ENCODE measurements at places on chromosomes 5 and 9.

DNA sequence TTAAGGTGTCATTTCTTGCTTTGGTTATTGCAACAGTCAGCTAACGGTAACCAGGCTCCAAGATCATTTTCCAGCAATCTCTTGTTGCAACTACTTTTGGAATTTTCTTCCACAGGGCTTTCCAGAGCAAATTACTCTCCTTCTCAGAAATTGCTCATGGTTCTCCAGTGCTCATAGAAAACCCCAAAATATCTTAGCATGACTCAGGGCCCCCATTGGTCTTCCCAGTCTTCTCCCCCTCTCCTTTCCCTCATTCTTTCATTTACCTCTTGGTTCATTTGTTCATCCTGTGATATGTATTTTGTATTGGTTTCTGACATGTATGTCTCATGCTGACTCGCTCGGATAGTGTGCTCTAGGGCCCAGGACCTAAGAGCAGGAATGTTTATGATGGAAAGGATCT, 35.6 kb downstream of the WWC1 start:
- no peak for DNase-seq

DNA sequence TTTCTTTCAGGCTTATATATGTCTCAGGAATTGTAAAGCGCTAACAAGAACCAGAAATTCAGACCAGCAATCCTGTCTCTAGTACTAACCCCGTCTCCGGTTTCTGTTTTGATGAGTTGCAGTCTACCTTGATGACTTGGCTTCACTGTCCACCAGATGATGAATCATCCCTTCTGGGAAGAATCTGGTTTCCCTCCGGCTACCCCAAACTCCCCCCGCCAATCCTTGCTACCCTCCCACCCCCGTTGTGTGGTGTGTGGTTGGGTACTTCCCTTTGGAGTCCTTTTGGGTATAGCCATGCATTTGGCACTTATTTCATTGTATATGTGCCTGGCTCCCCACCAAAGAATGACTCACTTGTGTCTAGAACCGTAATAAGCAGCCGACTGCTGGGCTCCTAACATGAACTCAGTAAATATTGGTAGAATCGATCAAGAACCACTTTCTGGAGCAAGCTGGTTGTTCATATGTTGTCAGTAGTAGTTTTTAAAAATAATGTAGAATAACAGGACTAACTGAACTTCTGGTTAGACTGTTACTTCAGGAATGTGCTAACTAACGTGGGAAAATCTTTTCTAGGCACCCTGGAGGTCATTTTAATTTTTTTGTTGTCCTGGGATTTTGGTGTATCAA, 8.3 kb upstream of the TGFBI start:
- DNase-seq, result no peak

DNA sequence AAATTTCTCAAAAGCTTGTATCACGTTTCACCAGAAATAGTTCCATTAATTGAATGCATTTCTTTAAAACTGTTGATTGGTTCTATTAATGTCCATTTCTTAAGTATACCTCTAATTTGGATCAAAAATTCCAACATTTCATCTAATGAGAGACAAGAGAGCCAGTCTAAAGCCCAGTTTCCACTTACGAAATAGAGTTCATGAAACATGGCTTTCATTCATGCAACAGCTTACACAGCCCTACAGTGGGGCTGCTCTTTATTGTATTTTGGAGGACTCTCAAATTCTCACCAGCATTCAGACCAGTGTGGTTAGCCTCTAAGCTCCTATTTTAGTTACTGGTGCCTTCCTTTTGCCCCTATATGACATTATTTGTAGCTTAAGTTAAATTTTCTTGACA, 566.9 kb upstream of the RGMB start:
- no peak for DNase-seq

- no peak for DNase-seq
These were observed 32.1 kb downstream of the FOXI1 start for GRCh38 chr5:170137694-170138214.

GRCh38 chr5:14879937-14880589, 8.5 kb upstream of the ANKH start:
- DNase-seq, result no peak

- no peak for DNase-seq
These were observed 23.5 kb upstream of the SSBP2 start for GRCh38 chr5:81774374-81774773.

GRCh38 chr5:122470365-122470764, 158.3 kb downstream of the SNCAIP start:
- DNase-seq, result no peak

DNA sequence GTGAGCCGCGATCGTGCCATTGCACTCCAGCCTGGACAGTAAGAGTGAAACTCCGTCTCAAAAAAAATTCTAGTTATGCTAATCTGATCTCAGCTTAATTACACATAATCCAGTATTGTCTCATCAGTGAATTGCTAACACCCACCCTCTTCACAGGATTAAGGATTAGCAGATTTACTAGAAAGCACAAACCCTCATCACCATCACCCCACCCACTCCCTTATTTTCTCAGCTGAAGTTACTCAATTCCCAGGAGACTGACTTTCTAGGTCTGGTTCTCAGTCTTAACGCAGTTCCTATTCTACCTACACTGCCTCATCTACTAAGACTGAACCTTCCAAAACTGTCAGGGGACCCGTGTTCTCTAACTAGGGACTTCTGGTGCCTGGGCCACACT, 9.0 kb downstream of the TOR1B start:
- no peak for DNase-seq

DNA sequence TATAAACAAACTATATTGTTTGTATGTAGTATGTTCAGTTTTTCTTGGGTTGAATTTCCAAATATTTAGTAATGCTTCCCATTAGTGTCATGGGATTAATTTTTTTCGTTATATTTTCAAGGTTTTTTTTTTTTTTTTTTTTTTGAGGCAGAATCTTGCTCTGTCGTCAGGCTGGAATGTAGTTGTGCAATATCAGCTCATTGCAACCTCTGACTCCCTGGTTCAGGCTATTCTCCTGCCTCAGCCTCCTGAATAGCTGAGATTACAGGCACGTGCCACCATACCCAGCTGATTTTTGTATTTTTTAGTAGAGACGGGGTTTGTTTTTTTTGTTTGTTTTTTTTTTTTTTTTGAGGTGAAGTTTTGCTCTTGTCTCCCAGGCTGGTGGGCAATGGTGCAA, 10.6 kb downstream of the DDX46 start:
- no peak for DNase-seq

- DNase-seq, result no peak
These were observed 127.0 kb downstream of the RFK start for GRCh38 chr9:76267284-76267652.

GRCh38 chr5:113965225-113965624, 396.6 kb upstream of the KCNN2 start:
- no peak for DNase-seq

DNA sequence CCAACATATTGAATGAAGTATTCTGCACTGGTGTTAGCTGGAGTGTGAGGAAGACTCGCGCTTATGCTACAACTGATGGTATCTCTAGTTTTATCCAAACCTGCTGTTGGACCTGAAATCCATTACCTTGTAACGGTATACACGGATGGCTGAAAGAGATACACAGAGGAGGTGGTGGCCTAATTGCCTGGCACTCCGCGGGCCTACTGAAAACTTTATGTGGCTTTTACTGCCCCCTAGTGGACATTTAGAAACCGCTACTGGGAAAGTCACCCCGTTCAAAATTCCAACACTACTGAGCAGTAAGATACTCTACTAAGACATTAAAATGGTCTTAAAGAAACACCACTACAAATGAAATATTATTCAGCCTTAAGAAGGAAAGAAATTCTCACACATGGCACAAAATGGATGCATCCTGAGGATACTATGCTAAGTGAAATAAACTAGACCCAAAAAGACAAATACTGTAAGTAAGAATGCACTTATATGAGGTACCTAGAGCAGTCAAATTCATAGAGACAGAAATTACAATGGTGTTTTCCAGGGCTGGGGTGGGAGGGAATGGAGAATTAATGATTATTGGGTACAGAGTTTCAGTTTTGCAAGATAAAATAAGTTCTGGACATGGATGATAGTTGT, 100.4 kb downstream of the TTLL11 start:
- peak; percentile 47 for DNase-seq

- DNase-seq, result no peak
These were observed 204.5 kb downstream of the BRINP1 start for GRCh38 chr9:119164716-119165115.

DNA sequence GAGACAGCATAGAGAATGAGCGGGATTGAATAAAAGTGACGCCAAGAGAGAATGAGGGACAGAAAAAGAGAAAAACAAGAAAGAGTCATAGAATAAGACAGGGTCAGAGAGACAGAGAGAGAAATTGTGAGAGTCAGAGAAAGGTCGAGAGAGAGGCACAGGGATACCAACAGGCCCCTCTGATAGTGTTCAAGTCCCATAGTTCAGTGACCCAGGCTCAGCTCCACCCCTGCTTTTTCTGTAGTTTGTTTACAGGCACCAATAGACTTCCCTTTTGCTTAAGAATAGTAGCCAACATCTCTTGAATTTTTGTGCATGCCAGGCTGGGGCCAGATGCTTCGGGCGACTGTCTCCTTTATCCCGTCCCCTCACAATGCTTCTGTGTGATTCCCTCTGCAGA, 62.5 kb downstream of the ARHGEF37 start:
- DNase-seq, result no peak

DNA sequence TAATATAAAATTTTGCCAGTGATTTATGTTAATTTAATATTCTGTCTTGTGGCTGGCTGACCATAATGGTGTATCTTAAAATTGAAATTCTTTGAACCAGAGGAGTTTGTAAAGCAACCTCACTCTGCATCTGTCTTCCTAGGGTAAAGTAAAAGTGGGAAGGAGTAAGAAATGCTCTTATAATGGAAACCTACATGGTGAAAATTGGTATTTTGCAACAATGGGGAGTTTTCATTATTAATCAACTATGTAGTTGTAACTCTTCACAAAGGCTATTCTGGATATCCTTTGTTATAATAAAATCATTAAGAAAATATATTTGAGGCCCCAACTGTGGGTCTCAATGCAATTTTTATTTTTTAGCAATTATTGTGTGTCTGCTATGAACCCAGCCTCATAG, 44.2 kb downstream of the SNX30 start:
- DNase-seq, result no peak

DNA sequence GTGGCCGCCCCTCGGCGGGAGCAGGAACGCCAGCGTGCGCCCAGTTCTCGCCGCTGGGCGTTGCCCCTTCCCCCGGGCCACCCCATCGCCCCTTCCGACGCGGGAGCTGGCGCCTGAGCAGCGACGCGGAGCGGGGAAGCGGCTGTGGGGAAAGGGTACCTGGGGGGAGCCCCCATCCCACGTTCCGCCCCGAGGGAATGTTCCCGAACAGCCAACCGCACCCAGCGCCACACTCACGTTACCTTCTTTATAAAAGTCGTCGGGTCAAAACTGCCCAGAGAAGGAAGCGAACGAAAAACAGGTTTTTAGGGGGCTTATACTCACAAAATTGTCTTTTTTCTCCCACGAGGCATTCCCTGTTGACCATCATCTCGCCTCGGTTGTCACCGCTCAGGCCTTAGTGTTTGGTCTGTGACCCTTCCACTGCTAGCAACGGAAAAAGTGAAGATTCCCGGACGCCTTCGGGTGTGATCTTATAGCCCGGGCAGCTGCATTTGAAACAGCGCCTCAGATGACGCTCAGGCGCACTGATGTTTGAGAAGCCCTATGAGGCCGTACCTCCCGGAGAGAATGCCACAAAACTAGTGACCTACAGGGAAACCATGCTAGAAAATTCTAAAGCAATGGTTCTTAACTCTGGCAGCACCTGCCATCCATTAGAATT, 475 bp upstream of the GOLM1 start:
- no peak for DNase-seq

- no peak for DNase-seq
These were observed 199.8 kb downstream of the MAPKAP1 start for GRCh38 chr9:125507226-125507625.

DNA sequence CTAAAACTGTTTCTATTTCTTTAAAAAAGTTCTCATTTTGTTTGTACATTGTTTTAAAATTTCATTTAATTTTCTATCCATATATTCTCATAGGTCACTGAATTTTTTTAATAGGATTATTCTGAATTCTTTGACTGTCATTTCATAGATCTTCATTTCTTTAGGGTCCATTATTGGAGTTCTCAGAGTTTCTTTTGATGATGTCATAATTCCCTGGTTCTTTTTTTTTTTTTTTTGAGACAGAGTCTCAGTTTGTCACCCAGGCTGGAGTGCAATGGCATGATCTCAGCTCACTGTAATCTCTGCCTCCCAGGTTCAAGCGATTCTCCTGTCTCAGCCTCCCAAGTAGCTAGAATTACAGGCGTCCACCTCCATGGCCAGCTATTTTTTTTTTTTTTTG, 89.9 kb downstream of the DMRT2 start:
- no peak for DNase-seq

- no peak for DNase-seq
These were observed 21.5 kb upstream of the RNF20 start for GRCh38 chr9:101512116-101512515.

- DNase-seq, result no peak
These were observed 199.9 kb upstream of the PIK3R1 start for GRCh38 chr5:68015381-68016302.

DNA sequence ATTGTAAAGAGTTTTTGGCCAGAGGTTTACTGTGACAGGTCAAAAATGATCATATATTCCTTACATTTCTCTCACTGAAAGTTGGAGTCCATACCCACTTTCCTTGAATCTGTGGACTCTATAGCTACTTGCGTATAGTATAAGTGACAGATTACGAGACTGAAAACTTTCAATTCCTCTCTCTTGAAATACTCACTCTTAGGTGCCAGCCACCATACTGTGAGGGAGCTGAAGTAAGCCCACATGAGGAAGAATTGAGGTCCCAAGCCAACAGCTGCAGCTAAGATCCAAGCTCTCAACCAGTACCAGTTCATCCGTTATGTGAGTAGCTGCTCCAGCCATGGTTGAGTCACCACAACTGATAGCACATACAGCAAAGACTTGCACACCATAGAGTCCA, 128.1 kb upstream of the FAM174A start:
- no peak for DNase-seq

GRCh38 chr9:2934241-2934650, 90.4 kb upstream of the PUM3 start:
- no peak for DNase-seq

GRCh38 chr5:145922059-145922458, 14.3 kb upstream of the SH3RF2 start:
- DNase-seq, result no peak

- DNase-seq, result no peak
These were observed 14.7 kb downstream of the IL31RA start for GRCh38 chr5:55865831-55866230.

DNA sequence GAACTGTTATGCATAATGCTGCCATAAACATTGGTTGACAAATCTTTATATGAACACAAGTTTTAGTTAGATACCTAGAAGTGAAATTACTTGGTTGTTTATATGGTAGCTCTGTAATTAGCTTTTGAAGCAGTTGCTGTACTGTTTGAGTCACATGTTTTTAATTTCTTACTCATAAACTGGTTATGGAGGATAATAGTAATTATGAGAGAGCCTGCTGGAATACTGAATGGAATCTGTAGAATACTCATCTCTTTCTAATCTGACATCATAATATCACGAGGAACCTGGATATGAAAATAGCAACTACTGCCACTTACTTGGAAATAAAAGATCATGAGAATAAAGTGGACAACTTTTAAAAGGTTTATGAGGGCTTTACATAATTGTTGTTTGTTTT, 509.2 kb downstream of the CETN3 start:
- no peak for DNase-seq

GRCh38 chr9:27367175-27367798, 70.3 kb upstream of the EQTN start:
- no peak for DNase-seq
